ENCODE measurements at places on chromosomes 11 and 22.

- DNase-seq, result no peak
Observed at GRCh38 chr22:45262195-45262930, 21.7 kb upstream of the KIAA0930 start.

DNA sequence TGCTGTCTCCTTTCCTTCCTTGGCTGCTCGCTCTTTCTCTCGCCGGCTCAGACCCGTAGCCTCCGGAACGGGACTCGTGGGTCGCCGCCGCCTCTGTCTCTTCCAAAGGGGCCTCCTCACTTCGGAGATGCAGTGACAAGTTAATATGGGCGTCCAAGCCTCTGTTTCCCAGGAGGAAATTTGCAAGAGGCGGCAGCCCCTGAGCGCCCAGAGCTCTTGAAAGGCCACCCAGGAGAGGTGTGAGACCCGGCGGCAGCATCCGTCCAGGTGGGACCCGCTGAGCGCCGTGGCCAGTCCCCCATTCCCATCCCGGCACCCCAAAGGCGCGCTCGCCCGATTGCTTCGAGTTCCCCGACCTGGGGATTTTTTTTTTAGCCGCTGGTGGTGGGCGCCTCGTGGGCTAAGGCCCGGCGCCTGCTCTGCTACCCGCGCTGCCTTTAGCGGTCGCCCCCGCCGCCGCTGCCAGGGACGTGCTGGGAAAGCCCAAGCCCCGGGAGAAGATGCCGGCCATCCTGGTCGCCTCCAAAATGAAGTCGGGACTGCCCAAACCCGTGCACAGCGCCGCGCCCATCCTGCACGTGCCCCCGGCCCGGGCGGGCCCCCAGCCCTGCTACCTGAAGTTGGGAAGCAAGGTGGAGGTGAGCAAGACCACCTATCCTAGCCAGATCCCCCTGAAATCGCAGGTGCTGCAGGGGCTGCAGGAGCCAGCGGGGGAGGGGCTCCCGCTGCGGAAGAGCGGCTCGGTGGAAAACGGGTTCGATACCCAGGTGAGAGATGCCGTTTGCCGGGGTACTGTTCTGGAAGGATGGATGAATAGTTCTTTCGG is 772 bp downstream of the NAV2 start:
- DNase-seq, result peak; percentile 9

DNA sequence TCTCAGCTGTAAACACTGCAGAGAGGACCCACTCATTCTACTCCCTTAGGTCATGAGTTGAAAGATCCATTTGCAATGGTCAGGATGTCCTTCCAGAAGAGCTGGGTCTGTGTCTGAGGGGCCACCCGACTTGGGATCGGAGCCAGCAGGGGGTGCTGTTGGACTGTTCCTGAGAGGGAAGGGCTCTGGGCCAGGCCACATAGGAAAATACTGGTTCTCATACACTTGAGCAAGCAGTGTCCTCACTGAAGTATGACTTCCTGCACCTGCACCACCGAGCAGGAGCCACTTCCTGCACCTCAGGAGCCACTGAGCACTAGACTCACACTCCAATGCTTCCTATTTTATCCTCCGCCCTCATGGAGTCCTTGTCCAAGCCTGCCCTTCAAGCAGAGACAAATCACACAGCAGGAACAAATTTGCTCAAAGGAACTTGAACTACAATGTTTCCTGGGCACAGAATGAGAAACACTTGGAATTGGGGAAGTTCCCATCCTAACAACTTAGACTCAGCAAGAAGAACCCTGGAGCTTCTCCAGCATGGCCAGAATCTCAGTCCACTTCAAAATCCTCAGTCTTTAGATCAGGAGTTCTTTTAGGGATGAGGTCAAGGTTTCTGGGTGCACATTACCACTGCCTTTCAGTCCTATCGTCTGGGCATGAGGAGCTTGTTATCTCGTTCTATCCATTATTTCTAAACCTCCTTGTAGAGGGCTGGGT is 36.6 kb upstream of the VPREB1 start:
- peak; percentile 79 for DNase-seq

- no peak for DNase-seq
Observed at GRCh38 chr11:66674964-66675602, 2.6 kb downstream of the RBM4B start.

GRCh38 chr11:118889797-118890196 is 6.1 kb downstream of the CXCR5 start:
- DNase-seq, result no peak

GRCh38 chr11:64094463-64095260 is 58.9 kb downstream of the FLRT1 start:
- no peak for DNase-seq

- no peak for DNase-seq
Observed at GRCh38 chr22:37064553-37064952, 13.0 kb downstream of the KCTD17 start.

DNA sequence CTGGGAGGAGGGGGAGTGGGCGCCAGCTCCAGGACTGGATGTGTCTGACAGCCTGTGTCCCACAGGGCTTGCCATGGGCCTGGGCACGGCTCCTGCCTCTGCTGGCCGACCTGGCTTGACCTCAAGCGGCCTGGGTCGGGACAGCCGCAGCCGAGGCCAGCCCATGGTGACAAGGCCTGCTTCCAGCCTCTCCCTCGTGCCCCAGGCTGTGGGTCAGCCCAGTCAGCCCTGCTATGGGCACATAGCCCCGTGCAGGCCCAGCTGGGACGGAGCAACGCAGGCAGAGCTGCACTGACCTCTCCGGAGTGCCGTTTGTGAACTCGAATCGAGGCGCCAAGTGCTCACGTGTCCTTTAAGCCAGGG is 17.9 kb downstream of the OSBPL5 start:
- no peak for DNase-seq

GRCh38 chr11:92779746-92780145 is 189.7 kb upstream of the MTNR1B start:
- no peak for DNase-seq

DNA sequence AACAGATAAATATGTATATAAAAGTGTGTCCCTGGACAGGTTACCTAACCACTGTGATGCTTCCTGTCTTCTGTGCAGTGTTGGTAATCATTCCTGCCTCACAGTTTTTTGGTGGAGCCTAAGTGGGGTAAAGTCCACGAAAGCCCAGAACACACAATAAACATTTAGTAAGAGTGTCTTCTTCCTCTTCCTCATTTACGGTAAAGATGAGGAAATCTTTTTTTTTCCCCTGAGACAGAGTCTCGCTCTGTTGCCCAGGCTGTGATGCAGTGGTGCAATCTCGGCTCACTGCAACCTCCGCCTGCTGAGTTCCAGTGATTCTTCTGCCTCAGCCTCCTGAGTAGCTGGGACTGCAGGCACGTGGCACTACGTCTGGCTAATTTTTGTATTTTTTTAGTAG is 117.1 kb downstream of the LDLRAD3 start:
- DNase-seq, result no peak

- DNase-seq, result no peak
Observed at GRCh38 chr11:9609002-9609759, 35.7 kb downstream of the WEE1 start.

- no peak for DNase-seq
Observed at GRCh38 chr11:107545101-107545514, 20.4 kb downstream of the ALKBH8 start.

DNA sequence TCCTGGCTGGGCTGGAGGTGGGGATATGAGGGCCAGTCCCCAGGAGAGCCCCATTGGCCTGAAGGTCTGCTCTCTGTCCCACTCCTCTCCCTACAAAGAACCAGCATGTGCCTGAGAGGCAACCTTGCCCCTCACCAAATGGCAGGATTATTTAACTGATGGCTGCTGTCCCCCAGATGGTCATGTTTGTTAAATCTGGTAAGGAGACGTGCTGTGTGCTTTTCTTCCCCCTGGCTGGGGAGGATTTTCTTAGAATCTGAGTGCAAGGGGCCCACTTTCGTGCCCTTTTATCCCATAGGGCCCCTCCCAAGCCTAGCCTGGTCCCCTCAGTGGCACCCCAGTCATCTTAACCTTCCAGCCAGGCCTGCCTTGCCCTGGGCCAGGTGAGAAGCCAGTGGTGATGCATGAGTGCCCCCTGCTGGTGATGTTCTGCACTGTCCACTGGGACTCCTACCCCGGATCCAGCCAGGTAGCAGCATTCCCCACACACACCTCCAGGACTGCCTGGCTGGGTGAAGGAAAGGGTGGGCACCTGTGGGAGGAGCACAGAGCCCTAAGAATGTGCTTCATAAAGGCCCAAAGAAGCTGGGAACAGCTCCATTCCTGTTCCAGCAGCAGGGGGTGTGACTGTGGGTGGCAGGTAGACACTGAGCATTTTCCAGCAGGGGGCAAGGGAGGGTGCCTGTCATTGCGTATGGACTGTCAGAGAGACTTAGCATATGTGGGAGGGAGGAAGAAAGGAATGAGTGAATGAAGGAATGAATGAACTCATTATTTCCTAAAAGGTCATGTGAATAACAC is 28.9 kb downstream of the MFNG start:
- DNase-seq, result peak; percentile 76

DNA sequence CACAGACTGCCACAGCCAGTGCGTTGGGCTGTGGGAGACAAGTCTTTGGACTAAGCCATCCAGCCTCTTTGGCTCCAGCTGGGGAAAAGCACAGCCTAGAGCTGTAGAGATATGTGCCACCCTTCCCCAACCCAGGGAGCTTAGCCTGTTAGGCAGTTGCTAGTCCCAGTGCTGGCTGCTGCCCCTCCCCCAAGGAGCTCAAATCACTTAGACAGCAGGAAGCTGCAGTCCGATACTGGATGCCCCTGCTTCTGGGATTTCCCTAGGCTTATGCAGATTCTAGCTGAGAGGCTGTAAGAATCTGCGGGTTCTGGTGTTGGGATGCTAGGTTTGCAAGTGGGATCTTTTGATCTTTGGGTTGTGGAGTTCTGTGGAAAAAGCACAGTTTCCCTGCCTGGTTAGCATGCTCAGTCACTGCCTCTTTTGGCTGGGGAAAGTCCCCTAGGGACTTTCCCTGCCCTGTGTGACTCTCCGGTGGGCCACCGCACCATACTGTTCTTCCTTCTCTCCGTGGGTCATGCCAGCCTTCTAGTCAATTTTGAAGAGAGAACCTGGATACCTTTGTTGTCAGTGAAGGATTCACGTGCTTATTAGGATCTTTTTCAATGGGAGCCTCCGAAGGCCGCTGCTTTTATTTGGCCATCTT is 792.0 kb downstream of the KCNA4 start:
- no peak for DNase-seq

DNA sequence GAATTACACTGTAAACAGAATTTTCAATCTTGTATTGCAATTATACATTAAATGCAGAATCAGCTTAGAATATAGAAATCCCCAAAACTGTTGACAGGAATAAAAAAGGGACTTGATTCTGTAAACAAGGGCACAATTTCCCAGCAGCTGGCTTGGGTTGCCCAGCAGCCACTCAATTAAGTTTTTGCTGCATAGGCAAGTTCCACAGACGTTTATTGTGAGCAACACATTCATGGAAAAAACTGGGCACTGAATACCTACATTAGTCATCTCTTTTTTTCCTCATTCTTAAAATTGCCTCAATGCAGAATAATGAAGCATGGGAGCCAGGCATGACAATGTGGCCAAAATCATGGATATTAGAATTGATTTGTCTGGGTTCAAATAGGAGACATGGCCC is 421.8 kb upstream of the ANO5 start:
- no peak for DNase-seq

DNA sequence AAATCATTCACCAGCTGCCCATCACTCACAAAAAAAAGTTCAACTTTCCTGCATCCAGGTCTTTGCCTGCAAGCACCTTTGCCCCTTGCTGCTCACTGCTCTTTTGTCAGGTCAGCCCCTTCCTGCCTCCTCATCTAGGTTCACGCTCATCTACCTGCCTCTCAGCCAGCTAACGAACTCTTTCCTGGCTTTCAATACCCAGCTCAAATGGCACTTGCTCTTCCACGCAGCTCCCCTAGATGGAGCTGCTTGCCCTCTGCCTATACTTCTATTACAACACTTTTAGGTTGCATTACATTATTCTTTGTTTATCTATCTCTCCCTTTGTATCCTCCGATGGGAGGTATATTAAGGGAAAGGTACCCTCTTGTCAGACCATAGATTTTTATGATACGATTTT is 78.9 kb upstream of the TBCEL start:
- no peak for DNase-seq

DNA sequence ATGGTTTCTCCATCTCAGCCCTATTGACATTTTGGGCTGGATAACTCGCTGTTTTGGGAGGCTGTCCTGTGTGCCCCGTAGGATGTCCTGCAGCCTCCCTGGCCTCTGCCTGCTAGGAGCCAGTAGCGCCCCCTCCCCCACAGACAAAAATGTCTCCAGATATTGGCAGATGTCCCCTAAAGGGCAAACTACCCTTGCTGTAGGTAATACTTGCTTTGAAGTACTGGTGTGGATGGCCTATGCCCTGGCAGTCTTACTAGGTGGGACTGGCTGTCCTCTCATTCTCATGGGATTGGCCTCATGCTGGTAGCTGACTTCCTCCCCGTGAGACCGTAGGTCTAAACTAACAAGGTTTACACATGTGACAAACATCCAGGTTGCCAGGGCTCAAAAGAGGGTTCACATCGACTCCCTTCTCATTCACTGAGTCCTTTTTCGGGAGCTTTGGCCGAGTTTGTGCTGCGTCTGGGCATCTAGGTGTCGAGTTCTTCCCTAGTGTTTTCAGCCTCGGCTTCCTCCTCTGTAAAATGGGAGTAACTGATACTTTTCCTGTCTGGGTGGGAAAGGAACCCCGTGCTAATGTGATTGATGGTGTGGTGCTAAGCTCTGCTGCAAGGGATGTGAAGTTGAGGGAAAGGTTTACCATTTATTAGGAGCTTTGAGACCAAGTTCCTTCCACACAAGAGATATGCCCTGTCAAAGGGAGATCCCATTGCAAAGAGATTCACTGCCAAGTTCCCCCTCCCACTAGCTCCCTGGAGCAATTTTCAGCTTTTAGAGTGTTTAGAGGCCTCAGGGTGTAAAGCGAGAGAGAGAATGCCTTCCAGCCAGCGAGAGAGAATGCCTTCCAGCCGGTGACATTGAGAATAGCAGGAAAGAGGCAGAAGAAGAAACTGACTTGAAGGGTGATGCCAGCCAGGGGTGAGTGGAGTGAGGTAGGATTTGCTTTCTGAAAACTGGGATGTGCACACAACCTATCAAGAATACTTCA is 17.0 kb downstream of the PTPRJ start:
- DNase-seq, result no peak

DNA sequence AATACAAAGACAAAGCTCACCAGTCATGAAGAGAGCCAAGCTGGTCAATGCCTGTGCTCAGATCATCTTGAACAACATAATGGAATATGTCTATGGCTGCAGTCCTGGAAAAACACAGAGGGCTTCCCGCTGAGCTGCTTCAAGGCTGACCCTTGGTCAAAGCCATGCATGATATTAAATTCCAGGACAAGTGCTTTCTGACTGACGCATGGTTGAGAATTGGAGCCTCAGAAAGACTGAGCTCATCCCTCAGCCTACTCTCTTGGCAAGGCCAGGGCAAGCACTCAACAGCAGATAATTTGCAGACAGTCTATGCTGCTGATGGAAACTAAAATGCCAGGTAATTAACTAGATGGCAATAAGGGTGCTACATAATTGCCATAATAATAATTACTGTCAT is 89.2 kb downstream of the GALNT18 start:
- no peak for DNase-seq

All from naive B cell (primary cell).